ENCODE measurements at places on chromosomes 7 and 10.

DNA sequence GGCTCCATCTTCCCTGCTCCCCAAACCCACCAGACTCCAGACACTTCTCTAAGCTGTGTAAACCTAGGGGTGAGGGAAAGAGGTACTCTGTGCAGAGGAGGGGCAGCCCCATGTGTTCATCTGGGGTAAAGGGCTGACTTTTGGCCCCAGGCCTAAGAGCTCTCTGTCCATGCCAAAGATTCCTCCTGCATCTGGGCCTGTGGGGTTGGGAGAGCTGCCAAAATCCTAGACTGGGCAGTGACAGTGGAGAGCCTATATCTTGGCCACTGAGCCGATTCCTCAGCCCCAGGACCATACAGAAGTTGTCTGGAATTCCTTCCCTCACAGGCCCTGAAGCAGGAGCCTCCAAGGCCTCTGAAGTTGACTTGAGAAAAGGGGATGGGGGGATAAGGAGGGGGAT is 25.3 kb upstream of the LEP start:
- DNase-seq: no peak

GRCh38 chr10:129192344-129193128 is 274.5 kb upstream of the MGMT start:
- DNase-seq: no peak

DNA sequence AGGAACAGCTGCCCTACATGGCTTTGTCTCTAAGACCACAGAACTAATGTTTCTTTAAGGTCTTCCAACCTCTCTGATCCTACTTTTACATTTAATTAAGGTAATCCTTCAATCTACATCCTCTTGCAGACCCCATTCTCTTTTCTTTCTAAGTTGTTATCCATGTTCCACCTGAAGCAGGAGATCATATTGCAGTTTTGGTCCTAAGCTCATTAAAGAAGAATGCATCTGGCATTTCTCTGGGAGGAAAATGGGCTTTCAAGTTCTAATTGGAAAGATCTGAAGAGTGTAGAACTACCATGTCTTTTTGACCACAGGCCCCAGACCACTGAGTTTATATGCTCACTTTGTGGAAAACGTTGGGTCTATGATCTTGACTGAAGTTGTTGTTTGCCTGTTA is 111.2 kb downstream of the SEM1 start:
- DNase-seq: no peak

DNA sequence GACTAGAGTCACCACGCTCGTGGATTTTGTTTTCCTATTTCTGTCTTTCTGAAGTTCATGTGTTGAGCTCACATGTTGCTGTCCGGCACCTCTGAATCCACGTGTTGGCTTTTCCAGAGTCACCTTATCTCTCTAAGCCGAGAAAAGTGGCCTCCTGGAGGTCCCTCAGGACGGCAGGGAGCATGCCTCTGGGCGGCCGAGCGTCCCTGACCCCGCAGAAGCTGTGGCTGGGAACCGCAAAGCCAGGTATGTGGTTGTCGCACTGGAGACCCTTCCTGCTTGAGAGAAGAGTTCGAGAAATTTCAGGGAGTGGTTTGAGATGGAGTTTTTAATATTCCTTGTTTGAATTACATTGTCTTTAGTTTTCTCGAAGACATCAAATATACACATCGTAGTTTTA is 12.6 kb downstream of the IQCE start:
- DNase-seq: no peak
